ENCODE measurements at places on chromosomes 16 and 17.

DNA sequence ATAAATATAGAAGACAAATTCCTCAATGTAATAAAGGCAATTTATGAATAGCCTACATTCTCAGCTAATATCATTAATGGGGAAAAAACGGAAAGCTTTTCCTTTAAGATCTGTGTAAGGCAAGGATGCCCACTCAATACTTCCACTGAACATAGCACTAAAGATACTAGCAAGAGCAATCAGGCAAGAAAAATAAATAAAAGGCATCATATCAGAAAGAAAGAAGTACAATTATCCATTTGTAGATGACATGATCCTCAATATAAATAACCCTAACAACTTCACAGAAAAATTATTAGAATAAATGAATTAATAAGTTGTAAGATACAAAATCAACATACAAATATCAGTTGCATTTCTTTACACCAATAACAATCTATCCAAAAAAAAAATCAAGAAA lies 37.1 kb downstream of the C16orf87 start:
- DNase-seq: no peak

DNA sequence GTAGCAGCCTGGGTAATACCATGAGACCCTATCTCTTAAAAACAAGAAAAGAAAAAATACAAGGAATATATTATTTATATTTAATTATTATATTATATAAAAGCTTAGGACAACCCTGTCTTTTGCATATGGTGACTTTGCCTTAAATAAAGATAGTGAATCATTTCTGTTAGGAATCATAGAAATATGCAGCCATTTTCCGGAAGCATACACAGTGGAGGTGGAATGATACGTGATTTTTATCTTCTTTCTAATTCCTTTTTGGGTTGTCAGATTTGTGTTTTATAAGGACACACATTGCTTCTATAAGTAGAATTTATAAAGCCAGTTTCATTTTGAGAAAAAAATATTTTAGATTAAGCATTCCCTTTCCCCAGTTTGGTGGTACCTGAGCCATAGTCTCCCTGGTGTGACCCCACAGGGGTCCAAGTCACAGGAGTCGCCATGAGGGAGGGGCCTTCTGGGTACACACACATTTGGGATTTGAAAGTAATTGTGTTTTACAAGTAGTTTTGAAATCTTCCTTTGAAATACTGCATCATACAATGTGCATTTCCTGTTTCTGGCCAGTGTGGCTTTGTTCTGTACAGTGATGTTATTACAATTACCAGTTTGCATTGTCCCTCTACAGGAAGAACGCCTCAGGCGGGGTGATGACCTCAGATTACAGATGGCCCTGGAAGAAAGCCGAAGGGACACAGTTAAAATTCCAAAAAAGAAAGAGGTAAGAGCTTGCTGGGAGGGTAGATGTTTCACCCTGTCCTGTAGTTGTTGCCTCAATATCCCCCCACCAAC lies 50.9 kb downstream of the B9D1 start:
- DNase-seq: no peak

DNA sequence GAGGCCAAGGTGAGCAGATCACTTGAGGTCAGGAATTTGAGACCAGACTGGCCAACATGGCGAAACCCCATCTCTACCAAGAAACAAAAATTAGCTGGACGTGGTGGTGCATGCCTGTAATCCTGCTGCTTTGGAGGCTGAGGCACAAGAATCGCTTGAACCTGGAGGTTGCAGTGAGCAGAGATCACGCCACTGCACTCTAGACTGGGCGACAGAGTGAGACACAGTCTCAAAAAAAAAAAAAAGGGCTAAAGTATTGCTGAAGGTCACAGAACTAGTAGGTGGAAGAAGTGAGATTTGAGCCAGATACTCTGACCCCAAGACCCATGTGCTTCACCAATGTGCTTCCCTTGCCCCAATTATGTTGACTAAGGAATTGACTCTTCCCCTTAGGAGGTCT lies 112.0 kb downstream of the NPIPB5 start:
- DNase-seq: no peak

DNA sequence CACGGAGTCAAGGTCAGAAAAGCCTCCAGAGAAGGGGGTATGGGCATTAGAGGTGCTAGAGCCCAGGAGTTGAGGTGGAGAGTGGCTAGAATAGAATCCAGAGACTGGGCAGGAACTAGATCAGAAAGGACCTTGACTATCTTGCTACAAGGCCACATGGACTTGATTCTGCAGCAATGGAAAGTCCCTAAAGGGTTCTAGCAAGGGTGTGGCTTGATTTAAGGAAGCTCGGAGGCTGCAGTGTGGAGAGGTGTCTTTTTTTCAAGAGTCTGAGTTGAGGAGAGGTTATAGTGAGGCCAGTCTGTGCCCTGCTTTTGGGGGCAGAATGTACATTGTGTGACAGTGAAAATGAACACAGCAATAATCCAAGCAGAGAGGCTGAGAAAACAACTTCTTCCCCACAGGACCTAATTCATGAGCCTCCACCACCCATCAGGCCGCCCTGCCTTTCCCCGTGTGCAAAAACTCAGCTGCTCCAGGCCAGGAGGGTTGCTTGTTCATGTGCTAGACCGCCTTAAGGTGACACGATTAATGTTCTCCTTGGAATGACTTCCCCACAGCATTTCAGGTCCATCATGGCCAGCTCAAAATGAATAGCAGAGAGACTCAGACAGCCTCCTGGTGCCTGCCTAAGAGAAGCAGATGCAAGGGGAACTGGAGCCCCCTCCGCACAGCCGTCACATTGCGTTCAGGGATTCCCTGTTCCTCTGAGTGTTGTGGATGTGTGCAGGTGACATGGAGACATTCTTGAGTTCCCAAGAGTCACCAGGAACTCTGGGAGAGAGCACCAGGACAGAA lies 8.7 kb upstream of the BEAN1 start:
- DNase-seq: no peak

- DNase-seq: no peak
Observed at GRCh38 chr17:49688848-49689247, 11.0 kb upstream of the SPOP start.

GRCh38 chr16:66961065-66961744 lies at the start of gene CES3:
Gene CES3, plus strand, starts transcription at chr16:66961266. Its CDS starts 42 bp downstream, at chr16:66961308.
- DNase-seq: peak; percentile 27

- no peak for DNase-seq
Observed at GRCh38 chr17:64694207-64694606, 32.1 kb upstream of the SMURF2 start.

DNA sequence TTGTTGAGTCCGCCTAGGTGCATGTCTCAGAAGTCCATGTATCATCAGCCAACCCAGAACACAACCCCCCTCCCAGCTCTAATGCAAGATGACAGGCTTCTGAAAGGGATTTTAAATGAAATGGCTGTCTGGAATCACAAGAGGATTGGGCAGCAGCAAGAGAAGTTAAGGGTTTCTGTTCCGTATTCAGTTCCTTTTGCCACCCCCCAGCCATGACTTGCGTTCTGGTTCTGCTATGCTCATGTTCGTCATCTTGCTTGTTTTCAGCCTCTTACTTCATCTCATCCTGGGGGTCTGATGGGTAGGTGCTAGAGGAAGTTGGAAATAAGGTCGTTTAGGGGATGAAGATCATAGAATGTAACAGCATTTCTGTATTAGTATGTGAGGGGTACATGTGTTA lies 12.0 kb downstream of the MINK1 start:
- no peak for DNase-seq

DNA sequence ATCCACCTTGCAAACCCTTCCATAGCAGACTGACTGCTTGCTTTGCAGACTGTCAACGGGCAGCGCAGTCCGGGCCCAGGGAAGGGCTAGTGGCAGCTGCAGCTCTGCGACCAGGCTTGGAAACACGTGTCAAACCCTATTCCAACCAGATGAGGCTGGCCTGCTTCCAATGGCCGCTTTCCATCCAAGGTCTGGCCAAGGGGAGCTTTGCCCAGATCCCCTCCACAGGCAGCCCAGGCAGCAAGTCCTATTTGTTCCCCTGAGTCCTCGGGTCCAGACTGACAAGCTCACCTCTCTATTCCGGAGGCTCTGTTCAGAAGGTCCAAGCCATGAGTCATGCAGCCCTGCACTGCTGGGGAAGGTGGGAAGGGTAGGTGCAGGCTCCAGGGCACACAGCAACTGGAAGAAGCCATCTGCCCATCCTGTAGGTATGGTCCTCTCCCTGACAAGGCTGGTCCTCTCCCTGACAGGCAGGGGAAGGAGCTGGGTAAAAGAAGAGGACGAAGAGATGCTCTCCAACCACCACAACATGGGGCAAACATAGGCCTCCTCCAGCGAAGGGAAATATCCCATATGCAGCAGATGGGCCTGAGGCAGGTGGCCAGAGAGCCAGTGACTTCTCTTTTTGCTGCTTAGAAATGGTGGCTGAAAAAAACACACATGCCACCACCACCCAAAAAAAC lies 22.6 kb upstream of the AXIN2 start:
- no peak for DNase-seq

GRCh38 chr17:64413513-64413912 lies 22.9 kb upstream of the PECAM1 start:
- no peak for DNase-seq

DNA sequence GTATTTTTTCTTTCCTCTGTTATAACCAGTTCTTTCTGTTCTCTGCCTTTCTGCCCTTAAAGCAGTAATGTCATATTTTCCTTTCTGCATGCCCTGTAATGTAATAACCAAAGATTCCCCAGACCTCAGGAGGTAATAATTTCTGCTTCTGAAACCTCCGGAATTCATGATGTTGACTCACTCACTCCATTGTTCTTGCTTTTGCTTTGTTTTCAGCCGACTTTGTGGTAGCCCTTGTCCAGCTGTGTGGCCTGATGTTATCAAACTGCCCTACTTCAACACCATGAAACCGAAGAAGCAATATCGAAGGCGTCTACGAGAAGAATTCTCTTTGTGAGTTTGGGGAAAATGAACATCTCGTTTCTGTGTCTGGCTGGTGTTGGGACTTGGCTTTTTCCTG lies 55.9 kb downstream of the CDK12 start:
- no peak for DNase-seq

DNA sequence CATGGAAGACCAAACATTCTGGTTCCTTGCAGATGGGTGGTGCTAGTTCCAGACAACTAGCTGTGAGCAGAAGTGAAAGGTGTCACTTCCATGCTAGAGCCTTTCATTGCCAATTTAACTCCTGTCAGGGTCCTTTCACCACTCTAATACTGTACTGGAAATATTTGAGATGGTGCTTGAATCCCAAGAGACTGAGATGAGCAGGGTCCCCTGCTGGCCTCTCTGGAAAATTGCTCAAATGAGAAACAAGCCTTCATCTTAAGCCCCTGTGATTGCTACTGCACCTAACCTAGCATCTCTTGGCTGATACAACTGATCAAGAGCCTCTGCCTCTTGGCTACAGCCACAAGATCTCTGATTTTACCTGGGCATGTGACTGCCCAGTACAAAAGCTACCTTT lies 7.4 kb upstream of the VAC14 start:
- DNase-seq: no peak

DNA sequence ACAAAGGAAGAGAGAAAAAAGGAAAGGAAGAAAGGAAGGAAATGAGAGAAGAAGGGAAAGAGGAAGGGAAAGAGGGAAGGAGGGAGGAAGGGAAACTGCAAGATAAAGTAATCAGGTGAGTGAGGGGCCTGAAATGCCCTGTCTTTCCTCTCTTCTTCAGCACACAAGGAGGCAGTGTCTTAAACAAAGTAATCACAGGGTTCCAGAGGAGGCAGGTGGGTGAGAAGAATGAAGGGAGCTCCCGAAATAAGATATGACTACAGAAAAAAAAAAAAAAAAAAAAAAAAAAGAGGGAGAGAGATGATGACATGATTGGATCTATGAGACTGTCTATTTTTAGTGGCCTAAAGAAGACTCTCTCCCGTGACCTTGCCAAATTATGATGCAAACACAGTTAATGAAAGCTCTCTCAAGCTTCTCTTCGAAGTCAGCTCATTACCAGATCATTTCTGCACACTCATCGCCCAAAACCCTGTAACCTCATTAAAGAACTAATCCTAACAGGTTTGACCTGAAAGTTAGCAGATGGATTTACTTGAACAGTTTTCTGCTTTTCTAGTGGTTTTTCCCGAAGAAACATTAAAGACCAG lies 53.6 kb downstream of the CDH11 start:
- no peak for DNase-seq

- no peak for DNase-seq
Observed at GRCh38 chr17:42407289-42407836, 15.7 kb downstream of the CAVIN1 start.

All from stimulated activated CD4-positive, alpha-beta T cell treated with anti-CD3 and anti-CD28 coated beads, TNF-alpha, amount 100 ng/mL, for 4 hours (primary cell).